ENCODE measurements at places on chromosomes 7 and 10. TPM values are rescaled to one million over a fixed set of nuclear protein-coding genes. Genes with fewer than 3 reads are reported as not detected.

Gene FXYD4
- not detected for total RNA-seq

DNA sequence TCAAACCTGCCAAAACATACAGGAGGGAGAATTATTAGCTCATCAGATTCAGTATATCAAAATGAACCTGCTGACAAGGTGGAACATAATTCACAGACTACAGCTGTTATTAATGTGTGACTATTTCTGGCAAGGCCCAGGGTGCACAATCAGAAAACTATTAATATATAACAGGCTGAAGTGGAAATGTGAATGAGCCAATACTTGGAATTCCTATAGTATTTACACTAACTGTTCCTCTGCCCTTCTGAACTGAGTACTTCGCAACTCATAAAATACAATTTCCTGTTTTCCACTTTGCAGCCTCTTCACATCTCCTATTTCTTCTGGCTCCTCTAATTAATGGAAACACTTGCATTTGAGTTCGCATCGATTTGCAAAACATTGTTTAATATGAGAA lies 330.8 kb downstream of the DPP6 start:
- H3K27ac ChIP-seq = no peak overlapping the region
- H3K36me3 ChIP-seq = no peaks in the 10 kb centered on the region
- H3K4me1 ChIP-seq = no peaks in the 10 kb centered on the region
- no peaks in the 10 kb centered on the region for H3K27me3 ChIP-seq
- H3K4me3 ChIP-seq = no peak overlapping the region
- no peak for DNase-seq

DNA sequence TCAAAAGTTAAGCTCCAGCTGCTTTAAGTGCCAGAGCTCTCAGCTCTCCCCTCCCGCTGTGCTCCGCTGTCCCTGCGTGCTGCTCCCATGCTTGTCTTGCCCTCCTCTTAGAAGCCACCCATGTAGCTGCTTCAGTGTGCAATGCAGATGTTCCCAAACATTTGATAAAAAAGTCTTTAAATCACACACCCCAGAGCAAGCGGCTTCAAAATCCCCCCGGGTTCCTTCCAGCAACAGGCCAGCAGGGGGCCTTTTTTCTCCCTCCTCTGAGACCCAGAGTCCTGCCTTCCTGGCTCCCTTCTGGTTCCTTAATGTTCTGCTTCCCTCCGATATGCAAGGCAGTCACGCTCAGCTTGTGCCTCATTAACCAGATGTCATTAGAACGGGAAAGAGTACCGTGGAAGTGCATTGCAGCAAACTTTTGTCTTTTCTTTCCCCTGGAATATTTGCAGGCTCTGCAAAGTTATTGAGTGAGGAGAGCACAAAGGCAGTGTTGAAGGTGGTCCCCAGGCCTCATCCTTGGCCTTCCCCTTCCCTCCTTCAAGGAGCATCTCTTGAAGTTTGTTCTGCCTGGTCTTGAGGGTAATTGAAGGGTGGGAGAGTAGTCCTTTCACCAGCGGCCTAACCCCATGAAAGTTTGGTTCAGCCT lies 25.5 kb downstream of the LDB3 start:
- H3K4me1 ChIP-seq = peaks cover 11% of the 10 kb centered on the region
- H3K27me3 ChIP-seq = no peaks in the 10 kb centered on the region
- peak; percentile 60 for DNase-seq
- peak overlapping the region; percentile 19 for H3K27ac ChIP-seq

GRCh38 chr7:54955296-54955695 lies 63.5 kb upstream of the EGFR start:
- no peaks in the 10 kb centered on the region for H3K36me3 ChIP-seq
- no peak for DNase-seq
- H3K4me1 ChIP-seq = no peaks in the 10 kb centered on the region
- H3K4me3 ChIP-seq = no peak overlapping the region
- H3K27ac ChIP-seq = no peak overlapping the region

Gene CREM
- total RNA-seq = 51.7 TPM

Gene CDH23
- 4.0 TPM for total RNA-seq

Gene GATA3
- 2.1 TPM for total RNA-seq

GRCh38 chr7:39248692-39249090 lies 271.0 kb downstream of the POU6F2 start:
- H3K27ac ChIP-seq = no peak overlapping the region
- no peaks in the 10 kb centered on the region for H3K36me3 ChIP-seq
- no peak overlapping the region for H3K4me3 ChIP-seq
- no peaks in the 10 kb centered on the region for H3K4me1 ChIP-seq
- DNase-seq = no peak

Gene TMEM270
- not detected for total RNA-seq

DNA sequence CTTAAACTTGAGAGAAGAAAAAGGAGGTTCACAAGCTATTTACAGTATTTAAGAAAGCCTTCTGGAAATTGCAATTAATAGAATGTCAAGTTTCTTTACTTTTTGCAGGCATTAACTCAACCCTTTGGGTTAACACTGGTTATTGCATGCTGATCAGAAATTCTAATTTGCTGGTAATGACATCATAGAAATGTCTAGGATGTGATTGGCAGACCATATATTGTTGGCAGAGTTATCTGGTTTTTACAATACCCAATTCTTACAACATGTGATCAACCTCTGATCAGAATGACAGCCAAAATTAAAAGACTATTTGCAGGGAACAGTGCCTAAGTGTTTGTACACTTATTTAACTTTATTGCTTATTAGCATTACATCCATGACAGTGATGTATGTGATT lies 1.6 kb upstream of the CASD1 start:
- no peak overlapping the region for H3K4me3 ChIP-seq
- peaks cover 16% of the 10 kb centered on the region for H3K4me1 ChIP-seq
- no peaks in the 10 kb centered on the region for H3K36me3 ChIP-seq
- no peak for DNase-seq
- no peak overlapping the region for H3K27ac ChIP-seq

Gene ARID5B
- 36.3 TPM for total RNA-seq

DNA sequence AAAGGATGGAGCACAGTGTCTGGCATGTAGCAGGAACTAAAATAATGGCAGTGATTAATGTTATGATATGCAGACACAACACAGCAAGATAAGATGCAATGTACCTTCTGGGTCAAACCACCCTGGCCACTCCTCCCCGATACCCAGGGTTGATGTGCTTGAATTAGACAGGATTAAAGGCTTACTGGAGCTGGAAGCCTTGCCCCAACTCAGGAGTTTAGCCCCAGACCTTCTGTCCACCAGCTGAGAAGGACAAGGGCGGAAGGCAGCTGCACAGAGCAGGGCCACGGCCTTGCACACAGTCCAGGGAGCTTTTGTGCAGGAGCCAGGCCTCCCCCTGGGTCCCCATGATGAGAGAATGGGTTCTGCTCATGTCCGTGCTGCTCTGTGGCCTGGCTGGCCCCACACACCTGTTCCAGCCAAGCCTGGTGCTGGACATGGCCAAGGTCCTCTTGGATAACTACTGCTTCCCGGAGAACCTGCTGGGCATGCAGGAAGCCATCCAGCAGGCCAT lies at the start of gene RBP3:
Gene RBP3 (plus strand): TSS at position 226 of the 514 bp plus-strand sequence. CDS start 122 bp downstream, at position 348.
- H3K4me3 ChIP-seq = no peak within 1 kb of the TSS
- no peaks in the 10 kb centered on the region for H3K36me3 ChIP-seq
- DNase-seq = no peak
- H3K27ac ChIP-seq = no peak within 1 kb of the TSS

DNA sequence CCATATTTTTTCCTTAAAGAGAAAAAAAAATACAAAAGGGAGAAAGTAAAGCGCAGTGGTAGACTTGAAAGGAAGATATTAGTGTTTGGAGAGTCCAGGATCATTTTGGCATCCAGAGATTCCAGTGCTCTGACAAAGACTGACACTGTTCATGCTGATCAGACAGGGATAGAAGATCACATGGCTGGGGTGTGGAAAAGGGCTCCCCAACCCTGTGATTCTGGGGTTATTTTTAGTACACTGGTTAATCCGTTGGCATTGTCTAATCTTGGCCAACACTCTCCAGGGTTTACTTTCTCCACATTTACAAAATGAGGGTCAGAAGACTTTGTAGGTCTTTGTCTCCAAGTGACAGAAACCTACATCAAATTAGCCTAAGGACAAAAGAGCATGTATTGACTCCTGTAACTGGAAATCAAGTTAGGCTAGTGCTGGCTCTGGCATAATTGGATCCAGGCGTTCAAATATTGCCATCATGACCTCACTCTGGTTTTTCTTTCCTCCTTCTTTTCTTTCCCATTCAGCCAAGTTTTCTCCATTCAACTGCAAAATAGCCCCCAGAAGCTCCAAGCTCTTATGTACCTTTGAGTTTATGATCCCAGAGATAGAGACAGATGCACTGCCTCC lies 181.6 kb downstream of the PHTF2 start:
- no peak overlapping the region for H3K4me3 ChIP-seq
- no peaks in the 10 kb centered on the region for H3K27me3 ChIP-seq
- no peaks in the 10 kb centered on the region for H3K36me3 ChIP-seq
- no peak overlapping the region for H3K27ac ChIP-seq
- no peak for DNase-seq

- DNase-seq = no peak
- H3K36me3 ChIP-seq = no peaks in the 10 kb centered on the region
- H3K4me3 ChIP-seq = no peak overlapping the region
- no peak overlapping the region for H3K27ac ChIP-seq
- H3K4me1 ChIP-seq = no peaks in the 10 kb centered on the region
Measured at GRCh38 chr10:122864194-122864592, 15.2 kb downstream of the FAM24B start.

Data from thyroid gland (tissue), 4 donors.